T-helper 17 cell (primary cell): ENCODE measurements at places on chromosomes 7 and 10. TPM values are rescaled to one million over a fixed set of nuclear protein-coding genes. Genes with fewer than 3 reads are reported as not detected.

Gene OR2A12
- total RNA-seq = not detected

DNA sequence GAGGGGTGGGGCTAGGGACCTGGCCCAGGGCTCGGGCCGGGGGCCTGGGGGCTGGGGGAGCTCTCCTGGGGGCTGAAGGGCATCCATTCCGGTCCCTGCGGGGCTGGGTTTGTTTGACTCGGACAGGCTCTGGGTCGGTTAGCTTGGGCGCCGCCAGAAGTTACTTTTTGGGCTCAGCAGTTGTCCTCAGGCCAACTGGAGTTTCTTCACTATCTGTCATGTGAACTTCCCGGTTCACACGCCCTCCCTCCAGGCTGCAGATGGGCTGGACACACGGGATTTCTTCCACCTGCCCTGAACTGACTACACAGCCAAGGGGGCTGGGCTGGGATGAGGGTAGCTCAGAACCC is 3.8 kb downstream of the SLC4A2 start:
- peaks cover 21% of the 10 kb centered on the region for H3K4me1 ChIP-seq
- peaks cover 3% of the 10 kb centered on the region for H3K36me3 ChIP-seq
- H3K27me3 ChIP-seq = no peaks in the 10 kb centered on the region
- no peak overlapping the region for H3K4me3 ChIP-seq
- H3K27ac ChIP-seq = no peak overlapping the region
- no peak for DNase-seq

Gene CTNNA3
- 1.6 TPM for total RNA-seq

Gene NKX2-3
- not detected for total RNA-seq

GRCh38 chr7:7736671-7737070 is 18.3 kb upstream of the RPA3 start:
- no peaks in the 10 kb centered on the region for H3K36me3 ChIP-seq
- no peak overlapping the region for H3K27ac ChIP-seq
- DNase-seq = no peak
- H3K27me3 ChIP-seq = no peaks in the 10 kb centered on the region
- peaks cover 3% of the 10 kb centered on the region for H3K4me1 ChIP-seq

DNA sequence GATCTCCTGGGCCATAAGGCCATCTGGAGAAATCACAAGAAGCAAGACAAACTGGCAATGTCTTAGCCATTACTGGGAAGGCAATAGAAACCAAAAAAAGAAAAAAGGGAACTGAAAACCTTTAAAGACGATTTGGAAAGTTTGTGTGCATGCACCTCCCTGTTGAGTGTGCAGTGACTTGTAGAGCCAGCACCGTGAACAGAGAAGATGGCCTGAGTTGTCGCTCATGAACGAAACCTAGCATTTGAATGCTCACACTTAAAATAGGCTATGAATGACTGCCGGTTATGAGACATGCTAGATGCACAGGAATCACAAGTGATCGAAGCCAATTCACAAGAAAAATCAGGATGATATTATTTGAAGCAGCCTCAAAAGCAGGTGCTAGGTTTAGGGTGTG is 151.3 kb upstream of the ADO start:
- no peaks in the 10 kb centered on the region for H3K27me3 ChIP-seq
- H3K4me3 ChIP-seq = no peak overlapping the region
- peaks cover 2% of the 10 kb centered on the region for H3K4me1 ChIP-seq
- no peaks in the 10 kb centered on the region for H3K36me3 ChIP-seq

Gene NUTM2E
- total RNA-seq = not detected

GRCh38 chr10:45399113-45399512 is 25.1 kb downstream of the ALOX5 start:
- peak overlapping the region; percentile 65 for H3K27ac ChIP-seq
- H3K27me3 ChIP-seq = no peaks in the 10 kb centered on the region
- H3K4me1 ChIP-seq = peaks cover 13% of the 10 kb centered on the region

DNA sequence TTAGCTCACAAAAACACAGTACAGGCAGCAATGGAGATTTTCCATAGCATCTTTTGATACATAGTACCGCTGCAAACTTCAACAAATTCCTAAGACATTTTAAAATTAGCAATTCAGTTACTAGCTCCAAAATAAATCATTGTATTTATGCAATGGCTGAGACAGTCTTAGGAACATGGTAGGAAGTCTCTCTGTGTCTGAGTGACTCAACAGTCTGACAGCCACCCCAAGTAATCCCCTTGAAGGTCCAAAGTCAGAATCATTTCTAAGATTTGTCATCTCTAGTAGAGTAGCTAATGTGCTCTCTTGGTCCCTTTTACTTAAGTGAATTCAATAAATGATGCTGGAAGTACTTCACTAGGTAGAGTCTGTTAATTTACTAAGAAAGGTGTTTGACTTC is 93.8 kb upstream of the NOBOX start:
- no peaks in the 10 kb centered on the region for H3K27me3 ChIP-seq
- H3K36me3 ChIP-seq = no peaks in the 10 kb centered on the region
- H3K4me3 ChIP-seq = no peak overlapping the region

DNA sequence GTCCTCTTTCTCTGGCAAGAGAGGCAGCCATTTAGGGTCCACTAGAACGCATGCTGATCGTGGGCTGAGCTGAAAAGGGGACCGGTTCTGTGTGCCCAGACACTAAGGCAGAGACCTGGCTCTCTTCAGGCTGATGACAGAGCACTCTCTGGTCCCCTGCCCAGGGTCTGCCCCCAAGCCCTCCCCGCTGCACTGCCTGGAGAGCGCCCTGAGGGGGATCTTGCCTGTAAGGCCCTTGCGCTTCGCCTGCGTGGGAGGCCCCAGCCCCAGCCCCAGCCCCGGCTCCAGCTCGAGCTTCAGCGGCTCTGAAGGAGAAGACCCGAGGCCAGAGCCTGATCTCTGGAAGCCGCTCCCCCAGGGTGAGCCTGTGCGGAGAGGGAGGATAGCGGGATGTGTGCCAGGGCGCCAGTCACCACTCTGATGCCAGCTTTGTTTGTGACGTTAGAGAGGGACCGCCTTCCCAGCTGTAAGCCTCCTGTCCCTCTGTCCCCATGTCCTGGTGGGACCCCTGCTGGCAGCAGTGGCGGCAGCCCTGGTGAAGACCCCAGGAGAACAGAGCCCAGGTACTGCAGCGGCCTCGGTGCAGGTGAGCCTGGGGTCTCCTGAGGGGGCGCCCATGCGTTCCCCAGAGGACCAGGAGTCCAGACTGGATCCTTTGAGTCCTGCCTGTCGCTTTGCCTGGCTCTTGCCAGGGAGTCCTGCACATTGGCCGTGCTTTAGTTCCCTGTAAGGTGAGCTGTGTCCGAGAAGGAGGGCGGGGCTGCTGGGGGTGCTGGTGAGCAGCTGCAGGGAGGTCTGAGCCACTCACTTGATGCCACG is 43.2 kb downstream of the ZNF467 start:
- H3K4me1 ChIP-seq = peaks cover 3% of the 10 kb centered on the region
- H3K36me3 ChIP-seq = peaks cover 6% of the 10 kb centered on the region
- H3K27me3 ChIP-seq = no peaks in the 10 kb centered on the region
- no peak for DNase-seq

- peaks cover 5% of the 10 kb centered on the region for H3K36me3 ChIP-seq
- no peak for DNase-seq
- no peaks in the 10 kb centered on the region for H3K27me3 ChIP-seq
- H3K4me1 ChIP-seq = peaks cover 14% of the 10 kb centered on the region
- H3K4me3 ChIP-seq = no peak overlapping the region
- no peak overlapping the region for H3K27ac ChIP-seq
These were observed 316.1 kb downstream of the CCDC3 start for GRCh38 chr10:12685261-12686058.

- peaks cover 59% of the 10 kb centered on the region for H3K4me1 ChIP-seq
- no peak for DNase-seq
- peak overlapping the region; percentile 88 for H3K4me3 ChIP-seq
- peaks cover 15% of the 10 kb centered on the region for H3K36me3 ChIP-seq
- peak overlapping the region; percentile 97 for H3K27ac ChIP-seq
These were observed 61.1 kb downstream of the MKI67 start for GRCh38 chr10:128064970-128065580.

GRCh38 chr7:19617901-19618300 is 90.9 kb downstream of the POLR1F start:
- no peak overlapping the region for H3K27ac ChIP-seq
- H3K4me3 ChIP-seq = no peak overlapping the region
- no peak for DNase-seq
- no peaks in the 10 kb centered on the region for H3K27me3 ChIP-seq
- no peaks in the 10 kb centered on the region for H3K36me3 ChIP-seq
- H3K4me1 ChIP-seq = no peaks in the 10 kb centered on the region
